ENCODE measurements at places on chromosomes 5 and 9.

GRCh38 chr9:63859475-63860215, 1425.4 kb downstream of the FOXD4L5 start:
- no peak for DNase-seq

- no peak for DNase-seq
These were observed 526.0 kb downstream of the CDH18 start for GRCh38 chr5:19462019-19462418.

DNA sequence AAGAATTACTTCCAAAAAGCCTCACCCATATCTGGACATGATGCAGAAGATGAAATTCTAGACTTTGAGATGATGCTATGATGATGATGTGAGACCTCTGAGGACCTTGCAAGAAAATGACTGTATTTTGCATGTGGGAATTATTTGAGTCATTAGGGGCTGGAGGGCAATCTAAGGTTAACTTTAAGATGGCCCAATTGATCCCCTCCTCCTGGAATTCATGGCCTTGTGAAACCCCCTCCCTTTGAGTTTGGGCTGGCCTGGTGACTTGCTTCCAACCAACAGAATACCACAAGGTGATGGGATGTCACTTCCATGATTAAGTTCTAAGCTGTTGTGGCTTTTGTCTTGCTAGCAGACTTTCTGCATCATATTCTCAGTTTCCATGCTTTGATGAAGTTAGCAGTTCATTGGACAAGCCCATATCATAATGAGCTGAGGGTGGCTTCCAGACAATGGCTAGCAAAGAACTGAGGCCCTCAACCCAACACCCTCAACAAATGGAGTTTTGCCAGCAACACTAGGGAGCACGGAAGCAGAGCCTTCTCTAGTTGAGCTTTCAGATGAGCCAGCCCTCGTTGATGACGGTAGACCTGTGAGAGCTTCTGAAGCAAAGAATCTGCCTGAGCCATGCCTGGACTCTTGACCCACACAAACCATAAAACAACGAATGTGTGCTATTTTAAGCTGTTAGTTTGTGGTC, 7.4 kb upstream of the AMACR start:
- DNase-seq = no peak

GRCh38 chr5:35826554-35826953, 30.1 kb upstream of the IL7R start:
- DNase-seq = no peak

GRCh38 chr9:127449332-127449966, 1.8 kb downstream of the RPL12 start:
- DNase-seq = no peak

- no peak for DNase-seq
These were observed 6.2 kb upstream of the FYB1 start for GRCh38 chr5:39225405-39226099.

DNA sequence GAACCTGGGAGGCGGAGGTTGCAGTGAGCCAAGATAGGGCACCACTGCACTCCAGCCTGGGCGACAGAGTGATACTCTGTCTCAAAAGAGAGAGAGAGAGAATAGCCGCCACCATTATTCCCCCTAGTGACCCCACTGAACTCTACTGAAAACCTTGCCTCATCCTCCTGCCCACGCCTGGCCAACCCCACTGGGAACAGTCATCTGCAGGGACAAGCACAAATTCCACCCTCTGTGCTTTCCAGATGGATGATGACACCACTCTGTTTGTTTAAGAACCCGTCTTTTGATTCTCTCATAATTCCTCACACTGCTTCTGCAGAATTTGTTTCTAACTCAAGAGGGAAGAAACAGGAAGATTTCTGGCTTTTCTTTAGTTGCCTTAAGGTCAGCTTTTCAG, 12.2 kb downstream of the BHMT2 start:
- DNase-seq = no peak

GRCh38 chr9:134556531-134557068, 85.0 kb upstream of the COL5A1 start:
- no peak for DNase-seq

DNA sequence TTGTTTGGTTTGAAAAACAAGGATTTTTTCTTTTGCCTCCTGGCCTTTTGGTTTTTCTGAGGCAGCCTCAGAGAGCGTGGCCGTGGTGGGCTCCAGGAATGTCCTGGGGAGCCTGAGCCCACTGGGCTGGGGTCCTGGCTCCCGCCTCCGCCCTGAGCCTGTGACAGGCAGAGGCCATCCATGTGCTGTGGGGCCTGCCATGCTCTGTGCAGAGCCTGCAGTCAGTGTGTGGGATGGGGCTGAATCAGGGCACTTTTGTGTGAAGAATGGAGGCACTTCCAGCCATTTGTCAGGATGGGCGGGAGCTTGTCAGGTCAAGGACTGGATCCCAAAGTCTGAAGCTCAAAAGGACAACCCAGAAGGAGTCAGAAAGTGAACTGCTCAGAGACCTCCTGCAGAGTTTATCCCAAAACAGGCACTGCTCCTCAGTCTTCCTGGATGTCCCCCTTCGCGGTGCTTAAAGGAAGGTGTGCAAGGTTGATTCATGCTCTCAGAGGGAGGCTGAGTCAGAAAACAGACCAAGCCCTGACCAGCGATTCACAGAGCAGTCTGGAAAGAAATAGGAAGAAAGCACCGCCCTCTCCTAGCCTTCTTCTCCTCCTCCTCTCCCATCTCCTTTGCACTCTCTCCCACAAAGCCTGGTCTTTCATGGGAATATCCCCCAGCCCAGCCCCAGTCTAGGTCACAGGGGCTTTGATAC, 53.2 kb downstream of the MVB12B start:
- DNase-seq = no peak
